ENCODE measurements at places on chromosomes 2 and 18. TPM values are rescaled to one million over a fixed set of nuclear protein-coding genes. Genes with fewer than 3 reads are reported as not detected.

The TACR1 gene
- 6.0 TPM for total RNA-seq

The OSR1 gene
- 90.7 TPM for total RNA-seq

The TMEM150A gene
- 25.7 TPM for total RNA-seq

The MSTN gene
- 0.27 TPM for total RNA-seq

The FKBP1B gene
- 7.3 TPM for total RNA-seq

The OR6B2 gene
- not detected for total RNA-seq

The SELENOI gene
- total RNA-seq, result 11.8 TPM

The COX5B gene
- 198 TPM for total RNA-seq

The GATA6 gene
- total RNA-seq, result 92.8 TPM

The TTN gene
- total RNA-seq, result 7.0 TPM

The TNFRSF11A gene
- 4.9 TPM for total RNA-seq

DNA sequence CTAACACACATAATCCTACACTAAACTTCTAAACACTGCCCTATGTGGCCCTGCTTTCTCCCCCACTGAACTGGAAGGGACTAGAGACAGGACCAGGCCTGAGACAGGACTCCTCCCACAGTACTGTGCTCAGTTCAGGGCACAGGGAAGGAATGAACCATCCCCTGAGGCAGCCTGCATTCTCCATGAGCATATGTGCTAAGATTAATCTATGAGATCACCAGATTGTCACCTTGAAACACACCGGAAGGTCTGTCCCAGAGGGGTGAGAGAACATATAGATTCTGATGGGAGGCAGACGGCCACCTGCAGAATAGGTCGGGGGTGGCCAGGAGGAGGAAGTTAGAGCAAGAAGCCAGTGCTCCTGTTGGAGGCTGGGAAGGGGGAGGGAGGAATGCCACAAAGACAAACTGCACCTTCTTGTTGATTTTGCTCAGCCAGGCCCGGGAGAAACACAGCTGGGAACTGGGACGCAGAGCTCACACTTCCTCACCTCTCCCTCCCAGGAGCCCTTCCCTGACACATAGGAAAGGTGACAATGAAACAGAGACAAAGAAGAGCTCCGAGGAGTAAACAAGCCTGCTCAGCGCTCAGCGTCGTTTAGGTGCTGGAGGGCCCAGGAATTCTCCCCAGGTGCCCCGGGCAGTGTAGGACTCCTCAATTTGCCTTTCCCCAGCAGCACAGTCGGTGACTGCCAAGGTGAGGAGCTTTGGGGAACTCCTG lies 52.1 kb downstream of the ZBTB7C start:
- DNase-seq, result no peak

DNA sequence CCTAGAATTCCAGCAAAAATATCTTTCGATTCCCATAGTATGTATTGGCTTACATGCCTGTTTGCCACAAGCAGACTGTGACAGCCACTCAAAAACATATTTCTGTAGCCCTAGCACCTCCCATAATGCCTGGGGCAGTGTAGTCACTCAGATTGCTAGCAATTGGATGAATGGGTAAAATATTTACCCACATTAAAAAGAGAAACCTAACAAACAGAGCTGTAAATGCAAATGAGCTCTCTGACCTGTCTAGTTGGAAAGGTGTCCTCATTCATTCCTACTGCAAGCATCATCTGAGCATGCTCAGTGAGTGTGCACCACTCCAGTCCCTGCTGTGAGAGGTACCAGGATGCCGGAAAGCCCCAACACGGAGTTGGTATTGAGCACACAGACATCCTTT lies 234.0 kb upstream of the RAB12 start:
- DNase-seq, result no peak

DNA sequence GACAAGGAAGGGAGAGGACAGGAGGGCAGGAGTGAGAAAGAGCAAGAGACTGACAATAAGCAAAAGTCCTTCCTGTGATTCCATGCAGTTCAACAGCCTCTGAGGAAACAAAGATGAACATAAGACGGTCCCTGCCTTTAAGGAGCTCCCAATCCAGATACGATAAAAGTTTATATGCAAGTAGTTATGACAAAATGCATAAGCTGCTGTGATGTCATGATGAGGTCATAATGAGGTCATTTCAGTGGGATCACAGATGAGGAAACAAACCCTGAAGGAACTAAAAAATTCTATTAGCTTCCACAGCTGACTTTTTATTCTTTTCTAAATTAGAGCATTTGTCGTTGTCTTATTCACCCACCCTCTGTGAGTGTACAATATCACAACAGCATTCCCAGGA lies 458.5 kb upstream of the ACVR2A start:
- no peak for DNase-seq

DNA sequence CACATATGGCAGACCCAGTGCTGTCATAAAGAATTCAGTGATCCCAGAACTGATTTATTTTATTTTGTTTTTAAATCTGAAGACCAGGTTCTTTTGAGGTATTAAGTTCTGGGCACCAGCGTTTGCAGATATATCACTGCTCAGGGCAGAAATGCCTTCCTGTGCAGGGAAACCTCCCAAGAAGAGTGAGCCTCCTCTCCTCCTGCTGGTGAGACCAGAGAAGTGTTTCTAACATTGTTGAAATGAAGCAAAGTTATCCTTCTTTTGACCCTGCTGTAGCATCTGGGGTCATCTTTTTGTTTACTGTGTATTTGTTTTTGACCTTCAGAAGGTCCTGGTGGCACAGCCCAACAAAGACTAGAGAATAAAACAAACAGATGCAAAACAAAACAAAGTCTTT lies 94.0 kb downstream of the AQP4 start:
- DNase-seq, result no peak

DNA sequence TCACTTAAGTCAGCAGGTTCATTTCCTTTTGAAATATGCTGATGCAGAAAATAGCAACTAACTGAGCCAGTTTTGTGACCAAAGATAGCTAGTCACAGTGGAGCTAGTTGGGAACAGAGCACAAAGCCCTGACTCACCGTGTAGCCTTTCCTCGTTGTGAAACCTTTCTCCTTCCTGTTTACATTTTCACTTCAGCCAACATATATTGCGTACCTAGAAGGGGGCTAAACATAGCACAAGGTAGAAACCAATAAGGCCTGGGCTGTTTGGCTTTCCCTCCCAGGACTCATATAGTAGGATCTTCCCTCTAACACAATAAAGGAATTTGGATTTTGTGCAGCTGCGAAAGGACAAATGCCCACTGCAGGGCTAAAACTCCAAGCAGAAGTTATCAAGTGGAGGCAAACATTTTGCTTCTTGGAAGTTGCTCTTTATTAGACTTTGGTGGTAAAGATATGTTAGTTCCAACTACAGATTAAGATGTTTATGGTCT lies 24.5 kb upstream of the LPIN2 start:
- no peak for DNase-seq

DNA sequence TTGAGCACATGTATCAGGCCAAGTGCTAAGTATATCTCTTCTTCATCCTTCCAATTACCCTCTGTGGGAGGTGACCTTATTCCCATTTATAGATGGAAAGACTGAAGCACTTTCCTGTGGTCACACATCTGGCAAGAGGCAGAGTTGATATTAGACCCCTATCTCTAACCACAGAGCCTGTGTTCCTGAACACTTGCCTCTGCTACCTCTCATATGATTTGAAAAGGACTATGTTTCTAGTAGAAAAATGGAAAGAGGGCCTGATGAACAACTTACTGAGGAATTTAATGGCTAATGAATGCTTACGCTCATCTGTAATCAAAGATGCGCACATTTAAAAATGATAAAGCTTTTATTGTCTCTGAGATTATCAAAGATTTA lies 46.2 kb upstream of the DYNC2LI1 start:
- no peak for DNase-seq

DNA sequence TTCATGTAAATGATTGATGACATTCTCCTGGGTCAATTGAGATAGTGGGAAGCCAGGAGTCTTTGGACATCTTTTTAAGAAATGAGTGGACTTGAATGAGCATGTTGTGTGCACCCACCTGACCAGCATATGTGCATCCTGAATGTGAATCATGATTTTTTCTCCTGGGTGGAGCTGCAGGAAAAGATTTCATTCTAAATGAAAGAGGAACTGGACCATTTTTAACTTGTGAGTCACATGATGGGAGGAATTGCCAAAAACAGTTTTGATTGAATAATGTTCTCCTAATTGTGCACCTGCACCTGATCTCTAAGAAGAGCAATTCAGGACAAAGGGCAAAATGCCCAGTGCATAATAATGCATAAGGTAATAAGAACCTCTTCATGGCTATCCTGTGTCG lies 32.3 kb downstream of the COPS8 start:
- DNase-seq, result no peak

GRCh38 chr2:131535526-131535925 lies 7.8 kb downstream of the CCDC74A start:
- no peak for DNase-seq

- DNase-seq, result no peak
Measured at GRCh38 chr2:5377323-5377722, 314.9 kb upstream of the SOX11 start.

DNA sequence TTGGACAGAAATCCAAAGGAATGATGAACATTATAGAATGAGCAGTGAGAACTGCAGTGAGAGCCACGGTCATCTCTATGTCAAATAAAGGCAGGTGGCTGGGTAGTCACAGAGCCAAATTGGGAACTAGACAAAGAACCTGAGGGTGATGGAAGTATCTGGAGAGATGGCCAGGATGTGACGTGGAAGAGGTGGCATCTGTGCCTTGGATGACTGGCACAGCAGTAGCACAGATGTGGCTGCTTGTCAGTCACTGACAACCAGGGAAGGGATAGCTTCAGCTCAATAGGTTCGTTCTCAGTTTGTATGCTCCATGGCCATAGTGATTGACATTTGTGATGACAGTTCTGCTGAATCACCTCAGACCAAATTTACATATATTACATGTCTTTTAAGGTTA lies 172.3 kb downstream of the PARD3B start:
- no peak for DNase-seq

GRCh38 chr18:34339155-34339554 lies 114.4 kb upstream of the NOL4 start:
- DNase-seq, result no peak

- no peak for DNase-seq
Measured at GRCh38 chr2:236603361-236604015, 33.9 kb downstream of the ACKR3 start.

- DNase-seq, result no peak
Measured at GRCh38 chr2:149617476-149617875, 29.9 kb upstream of the MMADHC start.

GRCh38 chr18:46574000-46574742 lies 82.8 kb downstream of the LOXHD1 start:
- no peak for DNase-seq

- DNase-seq, result no peak
Measured at GRCh38 chr2:238027591-238028415, 33.0 kb upstream of the SCLY start.

DNA sequence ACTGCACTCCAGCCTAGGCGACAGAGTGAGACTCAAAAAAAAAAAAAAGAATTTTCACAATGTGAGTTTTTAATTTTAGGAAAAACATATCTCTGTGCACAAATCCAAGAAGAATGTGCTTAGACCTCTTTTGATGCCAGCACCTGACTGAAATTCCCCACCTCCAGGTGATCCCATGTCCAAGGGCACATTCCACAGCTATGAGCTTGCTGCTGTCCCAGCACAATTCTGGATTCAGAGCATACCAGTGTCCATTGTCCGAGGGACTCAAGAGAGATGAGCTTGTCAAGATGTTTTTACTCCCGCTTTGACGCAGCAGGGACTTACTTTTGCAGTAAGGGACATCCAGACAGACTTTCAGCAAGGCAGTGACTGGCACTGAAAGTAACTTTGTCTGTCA lies 489.1 kb upstream of the ACVR2A start:
- no peak for DNase-seq

DNA sequence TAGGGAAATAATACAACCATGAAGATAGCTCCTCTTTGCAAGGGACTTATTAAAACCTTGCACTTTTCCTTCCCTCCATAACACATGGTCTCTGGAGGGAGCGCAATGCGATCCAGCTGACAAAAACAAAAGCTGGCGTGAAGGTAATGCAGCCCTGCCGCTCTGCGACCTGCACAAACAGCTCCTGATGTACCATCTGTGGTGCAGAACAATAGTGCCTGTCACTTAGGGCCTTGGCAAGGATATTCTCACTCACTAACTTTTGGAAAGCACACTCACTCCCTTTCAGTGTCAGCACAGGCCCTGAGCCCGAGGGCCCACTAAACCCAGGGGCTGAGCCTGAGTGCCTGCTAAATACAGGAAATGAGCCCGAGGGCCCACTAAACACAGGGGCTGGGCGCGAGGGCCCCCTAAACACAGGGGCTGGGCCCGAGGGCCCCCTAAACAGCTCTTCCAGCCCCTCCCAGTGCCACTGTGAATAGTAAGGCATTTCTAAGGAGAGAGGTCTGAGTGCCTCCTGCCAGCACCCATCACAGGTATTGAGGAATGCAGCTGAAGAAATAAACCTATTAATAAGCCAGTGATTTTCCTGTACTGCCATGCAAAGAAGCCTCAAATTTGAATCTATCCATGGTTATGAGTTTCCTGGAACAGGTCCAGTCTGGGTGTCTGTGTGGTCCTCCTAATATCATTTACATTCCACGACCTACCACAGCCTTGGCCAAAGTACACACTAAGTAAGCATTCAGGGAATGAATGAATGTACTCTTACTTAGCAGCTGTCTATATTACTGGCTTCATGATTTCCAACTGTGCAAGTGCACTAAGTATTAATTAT lies 9.3 kb downstream of the L3MBTL4 start:
- DNase-seq, result no peak

- DNase-seq, result no peak
Measured at GRCh38 chr2:191321861-191322662, 76.9 kb downstream of the MYO1B start.

GRCh38 chr18:57869221-57869620 lies 66.1 kb upstream of the ATP8B1 start:
- DNase-seq, result no peak
